ENCODE measurements at places on chromosomes 2 and 18.

DNA sequence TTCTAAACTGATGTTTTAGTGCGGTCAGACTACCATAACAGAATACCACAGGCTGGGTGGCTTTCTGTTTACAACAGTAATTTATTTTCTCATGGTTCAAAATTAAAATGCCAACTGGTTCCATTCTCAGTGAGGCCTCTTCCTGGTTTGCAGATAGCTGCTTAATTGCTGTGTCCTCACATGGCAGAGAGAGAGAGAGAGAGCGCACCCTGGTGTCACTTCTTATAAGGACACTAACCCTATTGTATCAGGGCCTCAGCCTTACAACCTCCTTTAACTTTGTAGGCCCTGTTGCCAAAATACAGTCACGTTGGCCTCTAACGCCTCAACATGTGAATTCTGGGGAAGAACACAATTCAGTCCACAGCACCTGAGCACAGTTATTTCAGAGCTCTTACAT is 37.5 kb upstream of the ZNF385B start:
- DNase-seq = no peak

GRCh38 chr2:21317131-21317530 is 193.4 kb downstream of the TDRD15 start:
- DNase-seq = no peak

DNA sequence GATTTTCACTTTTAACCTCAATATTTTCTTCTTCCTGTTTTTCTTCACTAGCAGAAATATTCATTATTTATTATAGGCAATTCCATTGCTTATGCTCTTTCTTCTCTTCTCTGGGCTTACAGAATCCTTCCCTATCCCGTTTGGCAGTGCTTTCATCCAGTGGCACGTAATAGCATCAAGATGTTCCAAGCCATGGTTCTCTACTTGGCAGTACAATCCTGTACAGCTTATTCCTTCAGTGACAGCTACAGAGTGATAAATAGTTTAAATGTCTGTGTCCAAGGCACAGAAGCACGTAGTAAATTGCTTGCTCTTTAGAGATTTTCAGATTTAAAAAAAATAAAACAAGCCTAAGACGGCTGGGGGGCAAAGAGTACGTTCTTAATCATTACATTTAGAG is 1964.3 kb downstream of the SUCLG1 start:
- no peak for DNase-seq

DNA sequence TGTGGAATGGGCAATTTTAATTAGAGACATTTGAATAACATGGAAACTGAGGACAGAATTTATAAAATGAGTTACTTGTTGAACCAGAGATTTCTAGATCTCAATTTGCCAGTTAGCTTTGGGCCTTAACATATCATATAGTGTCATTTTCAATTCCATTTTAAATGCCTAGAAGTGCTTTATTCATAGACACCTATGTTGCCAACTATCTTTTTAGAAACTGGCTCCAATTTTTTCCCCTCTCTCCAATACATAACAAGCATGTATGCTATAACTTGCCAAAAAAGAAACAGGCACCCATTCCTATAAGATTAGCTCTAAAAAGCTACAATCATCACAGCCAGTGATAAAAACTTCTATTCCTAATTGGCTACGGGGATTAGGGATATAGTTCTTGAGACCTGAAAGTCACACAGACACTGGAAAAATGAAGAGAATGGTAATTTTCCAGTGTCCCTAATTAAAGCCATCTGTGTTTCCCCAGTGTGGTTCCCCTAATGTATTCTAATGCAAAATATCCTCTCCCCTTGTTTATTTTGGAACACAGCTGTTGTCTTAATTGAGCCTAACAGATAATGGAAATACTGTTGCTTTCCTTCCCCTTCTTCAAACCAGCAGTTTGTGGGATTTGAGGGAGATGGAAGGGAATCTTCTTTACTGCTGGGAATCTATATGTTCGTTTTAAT is 205.5 kb upstream of the FSHR start:
- DNase-seq = no peak

DNA sequence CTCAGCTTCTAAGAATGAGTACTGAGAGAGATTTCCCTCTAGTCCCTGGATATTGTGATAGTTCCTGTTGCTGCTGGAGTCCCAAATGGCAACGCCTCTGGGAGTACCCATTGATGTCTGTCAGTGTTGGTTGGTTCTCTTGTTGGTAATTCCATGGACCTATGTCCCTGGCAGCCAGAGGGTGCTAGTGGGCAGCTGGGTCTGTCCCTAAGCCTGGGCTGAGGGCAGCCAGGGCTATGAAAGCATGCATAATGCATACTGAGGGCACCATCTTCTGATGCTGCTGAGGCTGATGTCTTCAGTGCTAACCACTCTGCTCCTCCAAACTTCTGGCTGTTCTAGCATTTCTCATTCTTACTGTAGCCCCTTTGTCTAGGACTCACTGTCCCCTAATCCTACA is 35.9 kb downstream of the NABP1 start:
- no peak for DNase-seq

All from activated CD8-positive, alpha-beta memory T cell treated with anti-CD3 and anti-CD28 coated beads for 48 hours (primary cell).